ENCODE measurements at places on chromosomes 5 and 9.

DNA sequence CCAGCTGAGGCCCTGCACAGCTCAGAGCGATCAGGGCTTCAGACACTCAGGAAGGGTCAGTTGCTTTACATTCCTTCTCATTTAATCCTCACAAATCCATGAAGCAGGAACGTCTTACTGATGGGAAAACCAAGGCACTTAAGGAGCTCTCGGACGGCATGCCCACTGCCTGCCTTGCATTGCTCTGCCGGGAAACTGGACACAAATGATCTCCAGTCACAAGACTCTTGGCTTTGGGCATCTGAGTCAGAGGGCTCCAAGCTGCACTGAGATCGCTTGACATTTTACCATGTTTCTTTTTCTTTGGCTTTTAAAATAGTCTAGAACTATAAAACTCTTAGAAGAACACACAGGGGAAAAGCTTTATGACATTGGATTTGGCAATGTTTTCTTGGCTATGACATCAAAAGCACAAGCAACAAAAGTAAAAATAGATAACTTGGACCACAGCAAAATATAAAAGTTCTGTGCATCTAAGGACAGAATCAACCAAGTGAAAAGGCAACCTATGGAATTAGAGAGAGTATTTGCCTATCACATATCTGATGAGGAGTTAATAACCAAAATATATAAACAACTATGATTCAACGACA, 43.6 kb upstream of the HRH2 start:
- DNase-seq: no peak

DNA sequence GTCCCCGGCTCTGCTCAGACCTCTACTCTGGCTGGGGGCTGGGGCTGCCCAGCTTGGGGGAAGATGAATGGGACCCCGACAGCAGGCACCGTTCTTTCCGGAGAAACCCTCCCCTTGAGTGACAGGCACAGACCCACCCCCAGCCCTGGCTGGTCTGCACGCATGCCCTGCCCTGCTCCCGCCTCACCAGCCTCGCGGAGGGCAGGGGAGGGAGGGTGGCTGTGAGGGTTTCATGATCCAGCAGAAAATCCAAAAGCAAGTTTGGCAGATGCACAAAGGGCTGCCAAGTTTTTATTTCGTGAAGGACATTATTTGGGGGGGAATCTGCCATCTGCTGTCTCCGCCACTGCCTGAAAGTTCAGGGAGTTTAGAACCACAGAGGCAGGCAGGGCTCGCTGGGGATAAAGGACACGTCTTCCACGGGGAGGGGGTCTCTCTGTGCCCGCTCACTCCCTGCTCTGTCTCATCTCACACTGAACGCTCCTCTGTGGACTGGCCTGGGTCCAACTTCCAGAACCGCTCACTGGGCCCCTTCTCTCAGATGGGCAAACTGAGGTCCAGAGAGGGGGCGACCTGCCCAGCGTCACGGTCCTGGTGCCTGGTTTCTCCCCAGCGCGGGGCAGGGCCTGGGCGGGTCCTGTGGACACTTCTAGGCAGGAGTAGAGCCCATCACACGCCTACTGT, 92.9 kb downstream of the RXRA start:
- peak; percentile 62 for DNase-seq

DNA sequence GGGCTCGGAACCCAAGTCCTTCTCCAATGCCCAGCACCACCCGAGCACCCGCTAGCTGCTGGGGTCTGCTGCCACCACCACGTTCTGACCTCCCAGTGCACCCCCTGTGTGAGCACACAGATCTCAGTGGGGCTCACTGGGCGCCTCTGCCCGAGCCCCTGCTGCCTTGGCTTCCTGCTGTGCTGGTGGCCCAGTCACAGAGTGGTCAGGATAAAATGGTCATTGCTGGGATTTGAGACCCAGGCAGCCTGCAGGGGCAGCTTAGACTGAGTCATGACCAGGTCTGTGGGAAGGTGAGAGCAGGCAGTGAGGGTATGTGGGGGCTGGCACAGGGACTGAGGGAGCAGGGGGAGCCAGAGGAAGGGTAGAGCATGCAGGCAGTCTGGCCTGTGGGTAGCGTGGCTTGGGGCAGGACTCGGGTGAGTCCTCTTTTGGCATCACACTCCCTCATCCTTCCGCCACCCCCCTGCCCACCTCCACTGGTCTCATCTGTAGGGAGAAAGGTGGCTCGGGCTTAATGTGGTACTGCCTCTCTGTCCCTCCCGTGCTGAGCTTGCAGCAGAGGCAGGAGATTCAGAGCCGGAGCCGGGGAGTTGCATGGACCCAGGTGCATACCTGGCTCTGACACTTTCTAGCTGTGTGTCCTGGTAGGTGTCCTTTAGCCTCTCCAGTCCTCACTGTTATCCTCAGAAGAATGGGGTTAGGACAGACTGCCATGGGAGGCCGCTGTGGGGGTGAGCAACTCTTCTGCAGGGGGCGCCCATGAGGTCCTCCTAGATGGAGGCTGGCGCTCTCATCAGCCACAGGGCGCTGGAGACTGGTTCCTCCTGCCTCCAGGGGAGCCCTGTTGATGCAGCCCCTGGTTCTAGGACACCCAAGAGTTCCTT, 32.1 kb downstream of the USP20 start:
- no peak for DNase-seq

DNA sequence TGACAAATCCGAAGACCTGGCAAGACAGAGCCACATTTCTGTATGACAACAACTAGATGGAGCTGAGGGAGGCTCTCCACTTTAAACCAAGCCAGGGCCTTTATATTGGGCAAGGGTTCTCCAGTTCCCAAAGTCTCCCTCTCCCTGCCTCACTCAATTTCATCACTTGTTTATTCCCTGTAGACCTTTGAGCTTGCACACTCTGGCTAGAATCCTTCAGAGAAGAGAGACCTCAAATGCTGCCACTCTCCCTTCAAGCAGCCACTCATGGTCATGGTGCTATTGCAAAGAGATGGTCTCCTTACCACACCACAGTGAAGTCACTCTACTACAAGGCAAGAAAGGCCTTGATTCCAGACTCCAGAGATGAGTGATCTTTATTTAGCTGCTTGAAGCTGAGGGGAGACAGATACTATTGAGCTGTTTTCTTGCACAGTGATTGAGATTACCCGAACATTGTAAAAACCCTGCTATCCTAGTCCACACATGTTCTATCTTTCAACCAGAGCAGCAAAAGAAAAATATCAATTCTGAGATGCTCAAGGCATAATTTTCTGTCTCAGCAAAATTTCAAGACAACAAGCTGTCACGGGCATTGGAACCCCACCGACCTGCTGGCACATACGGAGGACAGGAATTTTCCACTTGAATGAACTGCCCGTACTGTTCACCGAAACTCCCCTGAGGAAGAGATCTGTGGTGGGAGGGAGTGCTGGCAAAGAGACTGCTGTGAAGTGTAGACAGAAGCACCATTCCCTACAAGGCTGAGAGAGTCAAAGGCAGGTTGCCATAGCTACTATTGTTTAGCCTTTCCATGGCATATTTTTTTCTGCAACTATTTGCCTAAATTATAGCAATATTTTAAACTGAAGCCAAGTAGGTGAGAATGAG, 81.1 kb downstream of the CDO1 start:
- peak; percentile 28 for DNase-seq

DNA sequence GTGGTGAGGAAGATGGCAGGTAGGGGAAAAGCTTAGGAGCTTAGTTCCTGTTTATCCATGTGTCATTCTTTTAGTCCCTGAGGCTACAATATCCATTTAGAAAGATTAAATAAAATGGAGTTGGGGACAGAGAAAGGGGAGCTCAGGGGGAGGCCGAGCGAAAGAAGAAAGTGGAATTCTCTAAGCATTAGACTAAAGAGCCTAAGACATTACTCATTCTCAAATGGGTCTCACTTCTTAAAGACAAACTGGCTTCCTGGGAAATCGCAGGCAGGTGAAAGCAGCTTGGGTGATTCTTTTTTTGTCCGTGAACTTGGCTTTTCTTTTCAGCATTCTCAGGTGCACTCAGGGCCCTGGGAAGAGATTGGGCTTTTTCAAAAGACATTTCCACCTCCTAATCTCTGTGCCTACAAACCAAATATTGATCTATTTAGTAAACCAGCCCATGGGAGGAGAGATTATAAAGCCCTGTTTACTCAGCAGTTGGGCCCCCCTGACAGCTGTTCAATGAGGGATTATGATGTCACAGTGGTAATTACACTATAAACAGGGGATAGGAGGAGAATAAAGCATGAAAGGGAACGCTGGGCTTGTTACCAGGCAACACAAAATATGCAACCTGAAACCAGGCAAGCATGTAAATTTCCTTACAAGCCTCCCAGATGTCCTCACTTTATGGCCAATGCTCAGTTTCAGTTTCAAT, 584.0 kb downstream of the ACTL7B start:
- peak; percentile 63 for DNase-seq

Measured in left hindlimb (tissue), 1 donor.